Daoy (cell line): ENCODE measurements at places on chromosomes 11 and 22.

GRCh38 chr22:17918840-17919239, 105.5 kb downstream of the MICAL3 start:
- DNase-seq = peak; percentile 54

DNA sequence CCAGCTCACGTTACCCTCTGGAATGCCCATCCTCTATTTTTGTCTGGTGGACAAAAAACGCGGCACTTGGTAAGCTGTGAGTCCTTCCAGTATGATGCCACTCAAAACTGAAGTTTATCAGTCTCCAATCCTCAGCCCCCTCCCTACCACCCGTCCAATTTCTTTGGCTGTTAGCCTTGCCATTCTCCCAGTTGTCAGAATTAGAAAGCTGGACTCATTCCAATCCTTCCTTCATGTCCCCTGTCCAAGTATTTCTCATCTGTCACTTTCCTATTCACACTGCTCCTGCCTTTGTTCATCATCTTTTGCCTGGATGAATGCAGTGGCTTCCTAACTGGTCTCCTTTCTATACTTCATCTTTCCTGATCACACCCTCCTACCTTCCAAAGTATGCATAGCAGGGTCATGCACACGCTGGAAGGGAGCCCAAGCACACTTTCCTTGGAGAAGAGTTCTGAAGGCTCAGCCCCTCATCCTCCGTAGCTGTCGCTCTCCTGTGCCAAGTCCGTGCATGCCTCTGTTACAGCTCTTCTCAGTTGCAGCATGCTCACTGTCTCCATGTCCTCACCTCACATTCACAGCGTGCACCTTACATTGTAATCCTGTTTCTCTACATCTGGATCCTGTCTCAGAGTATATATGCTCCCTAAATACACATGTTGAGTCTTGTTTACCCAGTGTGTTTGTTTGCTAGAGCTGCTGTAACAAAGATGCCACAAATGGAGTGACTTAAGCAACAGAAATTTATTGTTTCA, 19.4 kb downstream of the APLP2 start:
- DNase-seq = no peak

GRCh38 chr11:94708176-94708575, 60.0 kb upstream of the AMOTL1 start:
- no peak for DNase-seq

DNA sequence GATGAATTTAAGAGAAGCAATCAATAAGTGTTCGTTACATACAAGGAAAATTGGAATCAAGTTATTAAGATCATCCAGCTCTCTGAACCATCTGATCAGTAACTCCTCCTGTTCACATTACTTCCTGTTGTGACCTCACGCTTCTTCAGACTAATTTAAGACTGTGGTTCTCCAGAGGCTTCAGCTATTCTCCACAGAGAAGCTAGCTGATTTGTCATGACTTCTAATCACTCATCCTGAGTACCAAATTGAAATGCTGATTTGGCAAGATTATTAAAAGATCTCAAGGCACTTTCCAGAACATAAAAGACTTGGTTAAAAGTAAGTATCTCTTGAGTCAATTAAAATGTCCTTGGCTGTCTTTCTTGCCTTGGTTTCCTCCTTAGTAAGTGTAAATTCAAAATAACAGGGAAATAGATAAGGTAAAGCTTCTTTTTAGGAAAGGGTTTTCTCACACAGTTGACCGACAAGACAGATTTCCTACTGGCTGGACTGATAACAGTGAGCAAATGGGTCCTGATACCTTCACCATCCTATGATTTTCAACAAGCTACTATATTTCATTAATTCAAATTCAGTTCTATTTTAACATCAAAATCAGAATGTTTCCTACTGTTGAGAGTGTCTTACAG, 38.5 kb downstream of the GAB2 start:
- no peak for DNase-seq

DNA sequence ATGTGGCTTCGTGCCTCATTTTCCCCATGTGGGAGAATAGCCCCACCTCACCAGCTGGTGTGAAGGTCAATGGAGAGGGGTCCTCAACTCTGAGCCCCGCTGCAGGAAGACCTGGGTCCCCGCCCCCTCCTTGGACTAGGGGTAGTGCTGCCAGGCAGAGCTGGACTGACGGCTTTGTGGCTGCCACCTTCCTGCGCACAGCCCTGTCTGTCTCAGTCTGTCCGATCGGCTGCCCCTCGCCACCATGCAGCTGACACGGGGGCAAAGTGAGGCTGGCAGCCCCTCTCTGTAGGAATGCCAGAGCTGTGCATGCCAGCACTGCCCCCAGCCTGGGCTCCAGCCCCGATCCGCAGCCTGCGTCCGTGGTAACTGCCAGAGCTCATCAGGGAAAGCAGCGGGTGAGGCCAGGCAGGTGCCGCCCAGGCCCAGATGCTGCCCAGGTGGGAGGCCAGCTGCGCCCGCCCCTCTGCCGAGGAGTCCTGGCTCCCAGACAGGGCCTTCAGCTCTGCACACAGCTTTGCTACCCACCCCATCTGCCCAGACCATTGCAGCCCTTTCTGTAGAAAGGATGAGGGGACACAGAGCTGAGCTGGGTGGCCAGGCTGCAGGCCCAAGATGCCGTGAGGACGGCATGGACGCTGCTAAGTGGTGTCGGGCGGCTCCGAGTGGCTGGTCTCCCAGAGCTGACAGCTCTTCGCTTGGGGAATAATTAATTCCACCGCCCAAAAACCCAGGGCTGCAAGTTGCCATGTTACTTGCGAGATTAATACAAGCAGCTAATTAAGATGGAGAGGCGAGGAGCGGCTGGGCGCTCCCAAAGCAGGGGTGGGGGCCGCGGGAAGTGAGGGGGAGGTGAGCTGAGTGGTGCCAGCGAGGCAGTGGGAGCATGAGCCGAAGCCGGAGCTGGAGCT, 19.5 kb upstream of the FLRT1 start:
- DNase-seq = no peak

DNA sequence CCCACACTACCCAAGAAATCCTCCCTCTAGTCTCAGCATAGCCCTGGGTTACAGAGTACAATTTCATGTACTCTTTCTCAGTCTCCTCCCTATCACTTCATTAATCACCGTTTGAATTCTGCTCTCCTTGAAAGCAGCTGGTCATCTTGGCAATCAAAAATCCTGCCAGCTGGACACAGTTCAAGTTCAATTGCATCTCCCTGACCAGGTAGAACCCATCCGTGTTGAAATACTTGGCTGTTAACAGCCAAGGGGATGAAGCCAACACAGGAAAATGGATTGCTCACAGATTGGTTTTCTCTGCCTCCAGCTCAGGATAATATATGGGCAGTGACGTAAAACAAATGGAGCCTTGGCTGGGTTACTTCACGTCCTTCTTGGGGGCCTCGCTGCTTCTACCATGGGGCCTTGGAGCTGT, 55.1 kb upstream of the GRK3 start:
- no peak for DNase-seq

DNA sequence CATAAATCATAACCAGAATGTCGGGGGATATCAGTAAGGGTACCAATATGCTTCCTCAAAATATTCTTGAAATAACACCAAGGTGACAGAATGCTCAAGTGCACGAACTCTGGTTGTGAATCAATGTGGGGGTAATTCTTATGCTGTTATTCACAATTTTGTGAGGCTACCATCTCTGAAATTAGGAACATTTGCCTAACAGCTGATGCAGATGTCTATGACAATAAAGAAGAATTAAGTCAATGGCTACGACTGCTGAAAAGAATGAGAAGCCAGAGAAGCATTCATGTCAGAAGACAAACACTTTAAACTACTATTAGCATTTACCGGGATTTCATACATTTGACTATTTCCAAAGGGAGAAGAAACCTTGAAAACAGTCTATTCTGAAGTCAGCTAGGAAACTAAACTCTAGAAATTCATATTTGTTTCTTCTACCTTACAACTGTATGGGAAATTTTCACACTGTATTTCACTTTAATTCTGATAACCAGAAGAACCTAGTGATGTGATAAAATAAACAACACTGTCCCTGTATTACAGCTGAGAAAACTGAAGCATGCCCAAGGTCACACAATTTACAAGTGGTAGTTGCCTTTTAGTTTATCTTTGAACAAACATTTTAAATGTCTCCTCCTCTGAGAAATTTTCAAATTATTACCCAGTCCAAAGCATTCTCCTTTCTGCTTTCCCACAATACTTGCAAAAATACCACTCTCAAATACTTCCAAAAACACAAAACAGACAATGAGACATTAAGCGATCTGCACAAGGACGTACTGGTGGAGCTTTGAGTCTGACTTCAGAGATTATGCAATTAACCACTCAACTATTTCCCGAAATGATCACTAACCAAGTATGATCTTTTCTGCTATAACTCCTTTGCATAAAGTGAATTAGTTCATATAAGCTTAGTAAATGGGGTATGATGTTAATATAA, 18.0 kb upstream of the ARHGAP32 start:
- DNase-seq = no peak

DNA sequence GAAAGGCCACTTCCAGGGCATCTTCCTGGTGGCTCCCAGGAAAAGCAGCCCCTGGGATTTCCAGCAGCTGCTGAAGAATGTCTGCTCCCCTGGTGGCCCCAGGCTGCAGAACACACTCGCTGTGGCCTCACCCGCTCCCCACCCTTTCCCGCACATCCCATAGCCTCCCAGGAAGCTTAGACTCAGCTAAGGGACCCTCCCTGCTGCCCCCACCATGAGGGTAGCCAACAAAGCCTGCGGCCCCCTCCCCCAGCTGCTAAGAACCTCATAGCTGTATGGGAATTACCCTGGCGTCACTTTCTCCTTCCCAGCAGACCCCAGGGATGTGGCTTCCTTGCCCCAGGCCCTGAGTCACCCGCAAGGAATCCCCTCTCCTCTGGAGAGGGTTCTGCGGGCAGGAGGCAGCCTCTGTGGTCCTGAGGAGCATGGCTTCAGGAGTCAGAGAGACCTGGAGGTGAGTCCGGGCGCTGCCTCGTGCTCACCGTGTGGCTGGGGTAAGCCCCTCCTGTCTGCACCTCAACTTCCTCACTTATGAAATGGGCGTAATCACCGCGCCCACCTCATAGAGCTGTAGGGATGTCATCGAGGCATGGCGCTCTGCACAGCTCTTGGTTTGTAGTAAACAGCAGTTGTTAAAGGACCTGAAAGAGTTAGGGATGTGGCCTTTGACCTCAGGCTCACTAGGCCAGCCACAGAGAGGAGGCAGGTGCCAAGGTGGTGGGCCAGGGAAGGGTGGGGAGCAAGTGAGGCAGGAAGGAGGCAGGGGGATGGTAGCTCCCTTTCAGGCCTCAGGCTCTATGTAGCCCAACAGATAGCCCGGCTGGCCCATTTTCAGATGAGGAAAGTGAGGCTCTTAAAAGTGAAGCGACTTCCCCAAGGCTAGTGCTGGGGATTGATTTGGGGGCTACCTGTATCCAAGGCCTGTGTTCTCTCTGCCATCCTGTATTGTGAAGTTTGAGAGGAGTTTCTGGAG, 71.2 kb downstream of the LRRC32 start:
- peak; percentile 90 for DNase-seq

DNA sequence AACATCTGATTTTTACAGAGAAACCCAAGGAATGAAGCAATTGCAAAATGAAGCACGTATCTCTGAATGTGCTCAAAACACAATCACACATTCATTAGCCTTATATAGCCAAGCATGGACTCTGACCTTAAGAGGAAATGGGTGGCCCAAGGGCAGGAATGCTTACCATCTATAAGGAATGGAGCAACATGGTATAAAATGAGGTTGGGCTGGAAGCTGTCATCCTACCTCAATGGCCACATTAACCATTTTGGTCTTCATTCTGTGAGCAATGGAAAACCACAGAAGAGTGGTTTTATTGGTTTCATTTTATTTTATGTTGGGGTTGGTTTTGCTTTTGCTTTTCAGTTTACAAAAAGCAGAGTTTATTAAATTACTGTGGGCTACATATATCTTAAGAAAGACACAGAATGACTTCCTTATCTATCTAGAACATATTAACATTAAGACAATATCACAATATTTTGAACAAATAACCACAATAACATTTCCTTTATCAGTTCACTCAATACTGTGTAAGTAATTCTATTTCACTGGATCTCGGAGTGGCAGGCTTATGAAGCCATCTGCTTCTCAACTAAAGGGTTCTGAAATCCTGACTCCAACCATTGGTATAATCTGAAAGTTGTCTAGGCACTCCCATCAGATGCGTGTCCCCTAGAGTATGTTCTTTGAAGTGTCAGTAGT, 10.8 kb upstream of the MS4A13 start:
- no peak for DNase-seq

DNA sequence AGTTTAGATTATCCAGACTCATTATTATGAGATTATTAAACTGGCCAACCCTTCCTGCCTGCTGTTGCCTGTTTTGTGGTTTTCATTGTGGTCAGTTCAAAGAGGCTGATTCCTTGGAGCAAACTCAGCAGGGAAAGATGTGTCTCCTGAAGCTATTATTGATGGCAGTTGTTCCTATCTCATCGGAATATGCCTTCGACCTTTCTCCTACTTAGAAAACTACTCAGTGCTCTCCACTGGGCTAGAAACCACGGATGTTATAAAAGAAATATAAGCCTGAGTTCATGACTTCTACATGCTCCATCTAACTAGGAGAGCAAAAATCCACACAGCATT, 80.2 kb upstream of the NAV2 start:
- DNase-seq = peak; percentile 25

- DNase-seq = peak; percentile 12
Observed at GRCh38 chr11:103055221-103055890, 36.6 kb downstream of the DCUN1D5 start.

GRCh38 chr22:35590634-35591295, 26.4 kb downstream of the MB start:
- DNase-seq = no peak

DNA sequence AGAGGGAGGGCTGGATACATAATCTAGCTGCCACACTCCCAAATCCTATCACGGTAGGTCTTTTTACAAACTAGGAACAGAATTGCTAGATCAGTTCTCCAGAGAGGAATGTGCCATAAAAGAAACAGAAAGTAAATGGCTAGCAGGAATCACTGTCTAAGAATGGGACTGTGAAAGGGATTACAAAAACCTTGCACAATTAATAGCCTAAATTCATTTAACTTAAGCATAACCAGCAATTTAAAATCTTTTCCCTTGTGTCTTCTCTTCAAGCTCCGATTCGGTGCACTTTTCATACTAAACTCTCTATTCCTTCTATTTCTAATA, 35.2 kb downstream of the APOL5 start:
- DNase-seq = no peak

DNA sequence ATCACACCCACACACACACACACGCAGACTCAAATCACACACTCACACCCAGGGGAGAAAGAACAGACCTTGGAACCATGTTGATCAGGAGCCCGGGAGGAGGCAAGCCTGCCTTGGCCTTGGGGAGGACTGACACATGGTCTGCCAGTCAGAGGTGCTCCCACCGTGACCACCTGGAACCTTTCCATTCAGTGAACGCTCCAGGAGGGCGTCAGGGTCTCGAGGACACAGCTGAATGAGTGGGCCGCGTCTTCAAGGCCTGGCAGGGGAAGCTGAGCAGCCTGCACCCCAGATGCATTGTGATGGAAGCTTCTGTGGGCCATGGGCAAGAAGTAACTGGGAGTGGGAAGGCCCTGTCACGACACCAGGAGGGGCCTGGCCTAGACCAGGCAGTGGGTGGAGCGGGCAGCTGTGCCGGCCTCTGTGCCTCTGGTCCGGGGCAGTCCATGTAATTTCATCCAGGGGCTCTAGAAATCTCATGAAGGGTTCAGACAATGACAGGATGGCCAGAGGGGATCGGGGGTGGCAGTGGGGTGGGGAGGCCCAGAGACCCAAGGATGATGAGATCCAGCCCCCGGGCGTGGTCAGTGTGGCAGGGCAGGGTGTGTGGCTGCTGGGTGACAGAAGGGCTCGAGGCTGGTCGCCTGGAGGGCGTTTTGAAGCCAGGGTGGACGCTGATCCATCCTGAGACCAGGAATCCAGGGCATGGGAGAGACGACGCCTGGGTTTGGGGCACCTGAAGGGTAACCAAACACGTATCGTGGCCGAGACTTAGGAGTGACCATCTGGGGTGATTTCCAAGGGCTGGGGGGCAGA, 53.7 kb downstream of the IGF2 start:
- DNase-seq = no peak

GRCh38 chr22:42468841-42469240, 36.6 kb upstream of the NFAM1 start:
- peak; percentile 40 for DNase-seq
